ENCODE measurements at places on chromosomes 2 and 18. TPM values are rescaled to one million over a fixed set of nuclear protein-coding genes. Genes with fewer than 3 reads are reported as not detected.
A peak's percentile ranks its signal among the peaks of the same experiment; 100 is the strongest.

DNA sequence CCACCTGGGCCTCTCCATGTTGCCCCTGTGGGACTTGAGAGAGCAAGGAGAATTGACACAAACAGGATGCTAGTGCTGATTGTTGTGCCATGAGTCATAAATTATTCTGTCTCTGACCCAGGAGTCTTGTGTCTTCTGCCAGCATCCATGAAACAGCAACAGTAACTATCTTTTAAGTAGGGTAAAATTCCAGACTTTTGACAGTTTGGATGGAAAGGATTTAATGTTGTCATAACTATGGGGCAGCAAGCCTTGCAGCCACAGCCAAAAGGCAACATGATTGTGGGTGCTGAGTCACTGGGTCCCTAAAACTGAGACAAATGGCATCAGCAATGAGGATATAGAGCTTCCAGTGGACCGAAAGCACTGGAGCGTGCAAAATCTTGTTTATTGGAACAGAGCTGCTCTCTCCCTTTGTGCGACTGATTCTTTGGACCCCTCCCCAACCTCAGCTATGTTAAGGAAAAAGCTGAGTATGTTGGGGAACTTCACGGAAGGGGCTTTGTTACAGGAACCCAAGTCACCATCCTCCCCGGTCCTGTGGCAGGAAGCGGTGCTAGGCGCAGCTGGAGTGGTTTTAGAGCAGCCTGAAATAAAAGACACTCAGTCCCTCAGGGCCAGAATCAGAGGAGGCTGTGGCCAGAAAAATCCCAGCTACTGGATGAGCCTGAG lies 9.6 kb upstream of the ITPRIPL1 start:
- no peak for DNase-seq

- DNase-seq: no peak
Observed at GRCh38 chr2:197993830-197994229, 189.4 kb downstream of the PLCL1 start.

The SLC5A7 gene
- 0.84 TPM for polyA plus RNA-seq

- no peak for DNase-seq
Observed at GRCh38 chr2:227939271-227940027, 68.0 kb downstream of the DAW1 start.

The NPPC gene
- 0.59 TPM for polyA plus RNA-seq

GRCh38 chr18:63578357-63578958 lies 8.7 kb upstream of the SERPINB13 start:
- peak; percentile 32 for DNase-seq

- no peak for DNase-seq
Observed at GRCh38 chr2:81276595-81276994, 972.0 kb upstream of the LRRTM1 start.

The IGFBP5 gene
- polyA plus RNA-seq: 421 TPM

DNA sequence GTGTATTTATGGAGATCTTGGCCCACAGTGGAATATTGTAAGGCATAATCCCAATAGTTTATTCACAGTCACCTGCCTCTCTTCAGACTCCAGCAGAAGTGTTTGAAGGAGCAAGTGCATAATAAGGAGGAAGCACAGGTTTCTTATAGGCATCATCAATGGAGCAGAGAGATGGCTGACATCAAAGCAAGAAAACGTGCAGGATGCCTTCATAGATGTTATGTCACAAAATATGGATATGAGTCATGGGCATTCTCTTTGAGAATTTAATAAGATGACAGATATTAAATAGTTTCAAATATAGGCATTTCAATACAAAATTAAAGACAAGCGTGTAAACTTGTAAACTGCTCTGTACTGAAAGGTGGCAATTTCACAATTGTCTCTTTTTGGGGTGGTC lies 4.0 kb upstream of the RND3 start:
- no peak for DNase-seq

The IL18R1 gene
- 1.8 TPM for polyA plus RNA-seq
